ENCODE measurements at places on chromosomes 12 and 14.

- no peak for DNase-seq
Observed at GRCh38 chr12:51949342-51950030, 2.0 kb upstream of the ACVR1B start.

DNA sequence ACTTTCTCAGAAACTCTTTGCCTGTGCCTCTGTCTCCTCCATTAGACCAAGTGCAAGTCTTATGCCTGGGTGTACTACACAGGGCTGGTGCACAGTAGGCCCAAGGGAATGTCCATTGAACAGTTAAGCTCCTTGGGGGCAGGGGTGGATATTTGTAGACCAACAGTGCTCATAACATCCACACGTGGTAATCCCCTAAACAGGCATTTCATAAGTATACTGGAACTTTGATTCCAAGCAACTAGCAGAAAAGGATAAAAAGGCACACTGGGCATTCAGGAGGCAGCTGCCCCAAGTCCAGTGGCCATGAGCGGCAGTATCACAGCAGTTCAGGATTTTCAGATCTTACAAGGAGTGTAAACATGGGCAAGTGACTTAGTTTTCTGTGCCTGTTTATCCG lies 16.8 kb downstream of the NUAK1 start:
- DNase-seq = no peak

- no peak for DNase-seq
Observed at GRCh38 chr12:56248711-56249110, 9.5 kb downstream of the ANKRD52 start.

DNA sequence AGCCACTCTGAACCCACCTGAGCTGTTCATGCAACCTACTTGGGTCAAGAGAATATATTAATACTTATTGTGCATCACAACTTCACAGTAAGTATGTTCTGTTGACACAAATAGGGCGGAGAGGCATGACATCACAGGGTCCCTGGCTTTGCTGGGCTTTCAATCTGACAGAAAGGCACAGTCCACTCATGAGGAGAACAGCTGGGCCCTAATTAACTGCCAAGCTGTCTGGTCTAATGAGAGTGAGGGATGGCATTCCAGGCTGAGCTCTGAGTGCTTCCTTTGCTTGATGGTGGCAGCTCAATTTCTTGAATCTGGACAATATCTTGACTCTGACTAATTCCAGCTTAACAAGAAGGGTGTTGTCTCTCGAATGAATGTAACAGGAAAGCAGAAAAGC lies 2.0 kb downstream of the EFCAB11 start:
- DNase-seq = no peak

- peak; percentile 71 for DNase-seq
Observed at GRCh38 chr12:121443193-121443870, 43.4 kb downstream of the RNF34 start.

DNA sequence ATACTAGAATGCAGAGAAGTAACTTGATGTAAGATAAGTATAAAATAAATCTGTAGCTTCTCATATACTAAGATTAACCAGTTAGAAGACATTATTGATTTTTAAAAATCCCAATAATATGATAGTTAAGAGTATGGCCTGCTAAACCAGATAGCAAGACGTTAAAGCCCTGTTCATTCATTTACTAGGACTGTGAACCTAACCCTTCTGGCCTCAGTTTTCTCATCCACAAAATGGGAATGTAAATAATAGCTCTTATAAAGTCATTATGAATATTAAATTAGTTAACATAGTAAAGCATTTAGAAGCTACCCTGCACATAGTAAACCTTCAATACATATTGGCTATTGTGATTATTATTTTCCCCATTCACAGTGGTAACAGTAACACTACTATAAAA lies 6.0 kb upstream of the PRMT5 start:
- no peak for DNase-seq

DNA sequence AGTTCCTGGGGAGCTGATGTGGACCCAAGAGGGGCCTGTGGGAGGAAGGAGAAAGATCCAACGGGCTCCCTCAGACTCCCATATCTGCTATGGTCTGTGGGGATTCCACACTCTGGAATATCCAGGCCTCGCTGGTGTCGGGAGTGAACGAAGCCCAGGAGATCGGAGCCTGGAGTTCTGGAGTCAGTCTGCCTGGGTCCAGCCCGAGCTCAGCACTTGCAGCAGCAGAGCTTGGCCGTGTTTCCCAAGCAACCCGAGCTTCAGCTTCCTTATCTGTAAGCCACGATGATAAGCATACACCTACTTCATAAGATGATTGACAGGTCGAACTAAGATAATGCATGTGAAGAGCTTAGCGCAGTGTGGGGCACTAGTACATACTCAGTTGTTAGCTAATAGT lies 10.1 kb downstream of the LTBP2 start:
- DNase-seq = no peak

GRCh38 chr14:59529189-59529588 lies 44.9 kb downstream of the JKAMP start:
- no peak for DNase-seq

DNA sequence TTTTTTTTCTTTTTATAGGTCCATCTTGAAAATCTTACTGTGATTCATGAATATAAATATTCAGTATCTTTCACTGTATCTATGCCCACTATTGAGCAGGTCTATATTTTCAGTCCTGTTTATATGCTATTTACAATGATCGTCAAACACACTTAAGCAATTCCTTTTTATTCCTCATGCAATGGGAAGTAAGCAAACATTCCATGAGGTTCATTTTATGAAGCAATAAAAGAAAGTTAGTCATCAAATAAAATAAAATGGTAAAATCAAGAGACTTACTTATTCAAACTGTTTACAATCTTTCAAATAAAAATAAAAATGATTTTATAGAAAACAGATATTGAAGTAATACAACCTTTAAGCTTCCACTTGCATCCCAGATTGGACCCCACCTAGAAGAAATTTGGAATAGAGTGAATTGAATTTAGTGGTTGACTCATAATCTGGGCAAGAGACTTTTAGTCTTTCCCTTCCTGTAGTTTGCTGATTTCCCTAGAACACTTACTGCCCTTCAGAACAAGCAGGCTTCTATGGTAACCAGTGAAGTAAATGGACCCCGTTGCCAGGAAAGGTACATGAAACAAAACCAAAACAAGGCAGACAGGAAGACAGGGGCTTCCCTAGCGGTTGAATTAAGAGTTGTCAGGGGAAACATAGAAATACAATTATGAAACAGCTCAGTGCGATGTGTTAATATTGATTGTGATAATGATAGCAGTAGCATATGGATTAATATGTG lies 241.0 kb upstream of the ATP2B1 start:
- no peak for DNase-seq

DNA sequence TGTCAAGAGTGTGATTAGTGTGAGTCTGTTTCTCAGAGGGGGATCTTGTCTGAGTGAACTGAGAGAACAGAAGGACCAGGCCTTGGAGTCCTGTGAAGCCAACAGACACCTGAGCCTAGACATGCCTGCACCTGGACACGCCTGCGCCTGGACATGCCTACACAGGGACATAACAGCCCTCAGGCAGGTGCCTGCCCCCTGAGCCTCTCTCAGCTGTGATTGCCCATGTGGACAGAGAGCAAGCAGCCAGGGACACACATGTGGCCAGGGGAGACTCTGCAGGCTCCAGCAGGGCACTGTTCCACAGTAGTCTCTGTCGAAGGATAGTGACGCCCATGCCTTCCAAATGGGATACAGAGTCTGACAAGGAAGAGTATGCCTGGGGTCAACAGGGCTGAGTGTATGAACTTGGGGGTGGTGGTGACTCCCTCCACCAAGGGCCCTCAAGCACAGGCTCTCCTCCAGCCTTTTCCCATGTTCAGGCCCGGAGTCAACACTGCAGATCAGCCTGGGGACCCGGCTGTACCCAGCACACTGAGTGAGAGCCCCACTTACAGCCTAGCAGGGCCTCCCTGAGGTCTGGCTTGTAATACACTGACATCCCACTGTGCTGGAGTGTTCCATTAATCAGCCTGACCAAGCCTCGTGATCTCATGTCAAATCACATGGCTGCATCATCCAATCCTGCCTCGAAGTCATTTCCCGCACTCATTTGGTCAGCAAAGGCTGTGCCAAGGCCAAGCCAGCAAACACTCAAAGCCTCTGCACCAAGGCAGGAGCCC lies 173.0 kb downstream of the CALM1 start:
- DNase-seq = no peak

DNA sequence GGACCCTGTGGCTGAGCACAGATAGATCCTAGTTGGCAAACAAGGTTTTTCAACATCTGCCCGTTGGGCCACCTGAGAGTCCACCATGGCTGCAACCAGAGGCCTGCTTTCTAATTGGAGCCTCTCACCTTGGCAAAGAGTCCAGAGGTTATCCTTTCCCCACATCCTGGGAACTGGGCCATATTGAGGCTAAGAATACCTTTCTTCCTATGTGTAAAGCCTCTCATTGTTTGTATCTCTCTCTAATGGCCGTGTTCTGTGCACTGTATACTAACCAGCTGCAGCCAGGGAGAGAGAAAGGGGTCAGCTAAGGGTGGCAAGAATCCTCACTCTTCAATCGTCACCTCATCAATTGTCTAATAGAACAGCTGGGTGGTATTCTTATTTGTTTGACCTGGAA lies 79.1 kb upstream of the ST8SIA1 start:
- DNase-seq = no peak

DNA sequence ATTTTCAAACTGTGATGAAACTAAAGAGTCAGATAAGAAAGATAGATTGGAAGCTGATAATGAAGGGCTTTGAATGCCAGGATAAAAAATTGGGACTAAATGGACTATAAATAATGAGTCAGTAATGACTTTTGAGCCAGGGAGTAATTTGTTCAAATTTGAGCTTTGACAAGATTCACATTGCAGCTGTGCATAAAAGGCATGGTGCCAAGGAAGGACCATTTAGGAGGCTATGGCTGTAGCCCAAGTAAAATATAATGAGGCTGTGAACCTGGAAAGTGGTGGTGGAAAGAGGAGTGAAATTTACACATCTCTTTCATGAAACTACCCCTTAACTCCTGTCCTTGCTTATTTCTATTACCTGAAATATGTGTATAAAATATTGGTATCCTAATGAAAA lies 218.5 kb downstream of the SLC6A15 start:
- DNase-seq = no peak

GRCh38 chr14:73143617-73144016 lies 7.3 kb downstream of the PSEN1 start:
- DNase-seq = no peak

GRCh38 chr14:43692706-43693105 lies 814.4 kb downstream of the FSCB start:
- DNase-seq = no peak

DNA sequence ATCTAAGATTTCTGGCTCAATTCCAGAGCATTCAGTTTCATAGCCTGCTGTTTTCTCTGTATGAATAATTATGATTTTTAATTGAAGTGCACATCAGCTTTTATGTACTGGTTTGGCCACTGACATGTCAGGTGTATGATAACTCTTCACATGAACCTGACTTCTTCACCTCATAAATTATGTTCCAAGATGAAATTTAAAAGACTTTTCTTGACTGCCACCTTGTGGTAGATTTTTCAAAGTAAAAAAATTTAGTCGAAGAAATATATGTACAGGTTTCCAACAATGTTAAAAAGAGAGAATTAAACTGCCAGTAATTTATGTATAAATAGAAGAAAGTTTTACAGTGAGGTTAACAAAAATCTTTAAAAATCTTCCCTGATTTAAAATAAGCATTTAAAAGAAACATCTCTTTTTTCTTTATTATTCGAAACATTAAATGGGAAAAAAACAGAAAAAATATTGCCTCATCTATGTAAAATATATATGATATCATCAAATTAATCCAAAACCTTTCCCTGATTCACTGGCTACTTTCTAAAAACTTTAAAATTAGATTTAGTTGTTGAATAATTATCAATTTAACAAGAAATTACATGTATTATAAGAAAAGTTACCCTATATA lies 124.9 kb upstream of the ATXN7L3B start:
- no peak for DNase-seq

DNA sequence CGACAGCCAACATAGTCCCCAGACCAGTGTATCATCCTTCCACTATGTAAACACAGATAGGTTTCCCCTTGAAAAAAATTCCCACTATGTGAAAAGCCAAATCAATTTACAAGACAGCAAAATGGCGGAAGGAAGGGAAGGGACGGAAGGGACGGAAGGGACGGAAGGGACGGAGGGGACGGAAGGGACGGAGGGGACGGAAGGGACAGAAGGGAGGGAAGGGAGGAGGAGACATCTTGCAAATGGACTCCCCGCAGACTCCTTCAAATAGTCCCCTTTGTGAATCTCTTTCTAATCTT lies 75.3 kb downstream of the NINJ2 start:
- no peak for DNase-seq

- DNase-seq = no peak
Observed at GRCh38 chr12:27161458-27162228, 79.3 kb upstream of the C12orf71 start.

- DNase-seq = no peak
Observed at GRCh38 chr12:21895651-21896050, 45.6 kb downstream of the ABCC9 start.

- no peak for DNase-seq
Observed at GRCh38 chr14:104465482-104466390, 113.8 kb upstream of the C14orf180 start.

DNA sequence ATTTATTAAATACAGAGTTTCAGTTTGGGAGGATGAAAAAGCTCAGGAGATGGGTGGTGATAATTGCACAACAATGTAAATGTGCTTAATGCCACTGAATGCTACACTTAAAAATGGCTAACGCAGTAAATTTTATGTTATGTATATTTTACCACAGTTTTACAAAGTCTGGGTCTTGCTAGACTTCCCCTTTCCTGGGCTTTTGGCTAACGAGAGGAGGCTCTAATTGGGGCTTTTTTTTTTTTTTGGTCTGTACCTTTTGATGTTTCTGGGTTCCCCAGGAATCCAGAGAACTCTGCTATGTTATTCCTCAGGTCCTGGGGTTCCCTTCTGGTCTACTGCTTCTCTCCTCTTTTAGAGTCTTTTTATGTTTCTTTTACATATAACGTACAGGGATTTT lies 355.5 kb downstream of the CACNA1C start:
- no peak for DNase-seq

DNA sequence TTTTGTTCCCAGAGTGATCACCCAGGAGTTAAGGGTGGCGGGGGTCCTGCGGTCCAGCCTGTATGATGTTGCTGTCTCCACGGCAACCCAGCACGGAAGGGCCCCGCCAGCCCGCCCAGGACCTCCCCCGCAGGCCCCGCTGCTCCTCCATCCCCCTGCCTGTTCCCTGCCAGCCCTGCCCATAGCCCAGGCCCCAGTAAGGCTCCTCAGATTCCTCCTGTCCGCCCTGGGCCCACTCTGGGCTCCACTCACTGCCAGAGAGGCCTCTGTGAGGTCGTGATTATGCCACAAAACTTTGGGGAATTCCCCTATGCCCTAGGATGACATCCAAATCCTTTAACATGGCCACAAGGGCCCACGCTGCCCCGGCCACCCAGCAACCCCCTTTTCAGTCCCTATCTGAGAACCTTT lies 20.8 kb downstream of the HSP90AA1 start:
- no peak for DNase-seq

GRCh38 chr12:52156757-52157565 lies 34.9 kb downstream of the KRT80 start:
- peak; percentile 18 for DNase-seq
